ENCODE measurements at places on chromosomes 2 and 18.
A peak's percentile ranks its signal among the peaks of the same experiment; 100 is the strongest.

GRCh38 chr18:51614967-51615571 is 417.6 kb upstream of the MEX3C start:
- DNase-seq, result no peak

- peak; percentile 60 for DNase-seq
These were observed 3.7 kb downstream of the MYL12B start for GRCh38 chr18:3265564-3266033.

- peak; percentile 51 for DNase-seq
These were observed 1.2 kb downstream of the PAX3 start for GRCh38 chr2:222297600-222297935.

GRCh38 chr2:236936446-236936940 is 149.2 kb upstream of the COPS8 start:
- no peak for DNase-seq

DNA sequence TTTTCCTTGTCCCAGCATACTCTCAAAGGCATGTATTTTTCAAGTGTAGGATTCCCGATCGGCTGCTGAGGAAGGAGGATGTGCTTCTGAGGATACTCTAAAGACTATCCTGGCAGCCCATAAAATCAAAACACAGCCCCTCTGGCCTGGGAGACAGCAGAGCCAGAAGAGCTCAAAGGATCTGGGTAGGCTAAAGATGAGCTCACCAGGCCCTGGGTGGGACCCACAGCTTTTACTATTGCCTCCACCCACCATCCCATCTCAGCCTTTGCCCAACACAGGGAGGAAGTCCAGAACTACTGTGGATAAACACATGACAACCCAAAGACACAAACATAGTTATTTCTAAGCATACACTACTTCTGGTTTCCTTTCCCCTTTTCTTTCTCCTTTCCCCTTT is 79.1 kb upstream of the ZFP36L2 start:
- no peak for DNase-seq

DNA sequence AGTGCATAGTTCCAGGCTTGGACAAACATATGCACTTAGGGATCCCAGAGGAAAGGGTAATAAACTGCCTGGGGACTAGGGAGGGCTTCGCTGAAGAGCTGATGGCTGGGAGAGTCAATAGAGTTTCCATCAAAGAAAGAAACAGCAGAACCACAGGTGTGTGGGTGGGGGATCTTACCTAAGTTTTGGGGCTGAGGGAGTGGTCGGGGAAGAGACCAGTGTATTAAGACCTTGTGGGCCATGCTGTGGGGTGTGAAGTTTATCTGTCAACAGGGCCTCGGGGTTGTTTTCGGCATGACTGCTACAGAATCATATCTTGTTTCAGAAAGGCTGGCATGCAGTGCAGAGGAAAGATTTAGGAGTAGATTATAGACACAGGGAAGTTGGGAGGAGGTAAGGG is 31.2 kb upstream of the GTF2A1L start:
- DNase-seq, result no peak

DNA sequence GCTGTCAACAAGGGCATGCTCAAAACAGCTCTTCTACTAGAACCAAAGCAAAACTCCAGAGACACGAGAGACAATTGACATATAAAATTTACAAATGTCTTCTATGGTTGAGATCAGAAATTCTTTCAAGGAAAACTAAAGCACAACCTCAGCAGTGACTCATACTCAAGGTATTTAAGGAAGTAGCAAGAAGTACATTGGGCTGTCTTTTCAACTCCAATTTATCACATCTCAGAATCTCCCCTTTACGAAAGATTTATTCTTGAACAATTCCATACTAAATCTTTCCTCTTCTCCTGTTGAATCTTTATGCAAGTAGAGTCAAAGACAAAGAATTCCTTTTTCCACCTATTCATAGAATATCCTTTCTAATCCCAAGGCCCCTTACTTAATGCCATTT is 324.0 kb downstream of the IRS1 start:
- peak; percentile 7 for DNase-seq

DNA sequence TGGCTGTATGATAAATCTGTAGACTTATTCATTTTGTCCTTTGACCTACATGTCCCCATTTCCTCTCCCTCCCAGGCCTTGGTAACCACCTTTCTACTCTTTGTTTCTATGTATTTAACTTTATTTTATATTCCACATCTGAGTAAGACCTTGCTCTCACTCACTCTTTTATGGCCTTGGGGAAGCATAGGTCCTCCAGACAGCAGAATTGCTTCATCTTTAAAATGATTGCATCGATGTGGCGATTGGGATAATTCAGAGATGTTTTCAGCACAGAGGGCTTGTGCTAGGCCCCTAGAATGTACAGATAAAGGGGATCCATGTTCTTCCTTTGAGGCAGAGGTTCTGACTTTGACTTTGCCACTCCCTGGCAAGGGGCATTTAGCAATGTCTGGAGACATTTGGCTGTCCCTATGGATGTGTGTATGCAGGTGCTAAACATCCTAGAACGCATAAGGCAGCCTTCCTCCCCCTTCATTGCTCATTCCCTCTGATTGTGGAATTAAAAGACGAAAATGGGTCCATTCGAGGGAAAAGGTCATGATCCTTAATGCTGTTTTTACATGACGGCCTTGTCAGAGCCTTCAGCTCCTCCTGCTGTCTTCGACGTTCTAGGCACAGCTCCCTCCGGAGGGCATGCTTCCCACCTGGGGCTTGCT is 1.2 kb upstream of the GPR39 start:
- DNase-seq, result peak; percentile 52

- peak; percentile 12 for DNase-seq
These were observed 27.0 kb downstream of the MAPRE3 start for GRCh38 chr2:26997394-26997793.

DNA sequence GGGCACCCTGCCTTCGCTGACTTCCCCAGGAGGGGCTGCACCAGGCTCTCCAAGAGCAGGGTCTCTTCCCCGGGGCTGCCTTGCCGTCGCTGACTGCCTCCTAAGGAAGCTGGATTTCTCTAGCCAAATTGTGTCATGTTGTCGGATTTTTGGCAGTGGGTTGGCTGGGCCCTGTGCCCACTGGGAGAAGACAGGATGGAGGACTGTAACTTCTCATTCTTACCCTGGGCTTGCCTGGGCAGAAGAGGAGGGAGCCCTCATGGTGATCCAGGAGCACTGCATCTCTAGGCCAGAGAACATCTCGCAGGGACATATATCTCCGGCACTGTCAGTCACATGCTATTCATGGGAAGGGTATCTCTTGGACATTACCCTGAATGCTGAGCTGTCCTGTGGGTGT is 6.3 kb downstream of the MYO7B start:
- DNase-seq, result no peak

- peak; percentile 87 for DNase-seq
These were observed 118.7 kb upstream of the NRP2 start for GRCh38 chr2:205563646-205564045.

- no peak for DNase-seq
These were observed 131.3 kb downstream of the TPO start for GRCh38 chr2:1544478-1545069.

DNA sequence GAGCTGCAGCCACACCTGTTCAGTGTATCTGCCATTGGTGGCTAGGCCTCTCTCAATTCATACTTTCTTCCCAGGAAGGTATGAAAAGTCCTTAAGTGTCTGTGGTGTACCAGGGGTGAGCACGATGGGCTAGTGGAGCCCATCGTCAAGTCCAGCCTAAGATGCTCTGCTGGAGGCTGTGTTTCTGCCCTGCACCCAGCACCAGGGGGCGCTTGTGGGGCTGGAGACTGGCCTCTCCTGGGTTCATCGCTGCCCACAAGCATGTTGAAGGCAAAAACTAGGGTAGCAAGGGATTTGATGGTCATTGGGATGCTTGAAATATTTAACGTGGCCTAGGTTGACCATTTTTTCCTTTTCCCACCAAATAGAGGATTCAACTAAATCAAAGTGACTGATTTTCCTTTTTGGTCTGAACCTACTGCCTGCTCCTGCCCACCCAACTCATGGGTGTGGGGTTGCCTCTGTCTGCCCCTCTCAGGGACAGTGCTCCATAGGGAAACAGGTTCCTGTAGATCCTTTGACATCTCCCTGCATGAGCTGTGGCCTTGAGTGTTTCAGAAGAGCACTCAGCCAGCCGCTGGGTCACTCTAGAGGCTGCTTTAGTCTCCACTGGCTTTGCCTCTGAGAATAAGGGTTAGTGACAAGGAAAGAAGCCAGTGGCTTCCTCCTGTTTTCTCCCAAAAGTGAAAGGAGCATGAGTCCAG is 59.0 kb downstream of the TPGS2 start:
- peak; percentile 74 for DNase-seq

- DNase-seq, result no peak
These were observed 648.5 kb downstream of the CPS1 start for GRCh38 chr2:211204902-211205301.

DNA sequence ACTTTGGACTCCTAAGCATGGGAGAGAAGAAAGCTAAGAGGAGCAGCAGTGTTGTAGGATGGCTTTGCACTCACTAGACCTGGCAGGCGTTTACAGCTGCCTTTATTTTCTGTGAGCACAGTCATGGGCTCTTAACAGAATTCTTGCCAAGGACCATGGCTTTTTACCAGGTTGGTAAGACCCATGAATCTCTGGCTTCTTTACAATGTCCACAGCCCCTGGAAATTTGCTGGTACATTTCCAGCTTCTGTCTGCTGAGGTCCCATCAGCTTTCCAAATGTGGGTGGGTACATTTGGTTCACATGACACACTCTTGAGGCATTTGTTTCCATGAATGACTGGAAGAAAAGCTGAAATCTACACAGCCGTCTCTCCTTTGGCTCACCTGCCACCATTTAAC is 162.7 kb downstream of the PPP1R1C start:
- no peak for DNase-seq

GRCh38 chr18:8260319-8260718 is 348.9 kb upstream of the RAB12 start:
- DNase-seq, result peak; percentile 23

DNA sequence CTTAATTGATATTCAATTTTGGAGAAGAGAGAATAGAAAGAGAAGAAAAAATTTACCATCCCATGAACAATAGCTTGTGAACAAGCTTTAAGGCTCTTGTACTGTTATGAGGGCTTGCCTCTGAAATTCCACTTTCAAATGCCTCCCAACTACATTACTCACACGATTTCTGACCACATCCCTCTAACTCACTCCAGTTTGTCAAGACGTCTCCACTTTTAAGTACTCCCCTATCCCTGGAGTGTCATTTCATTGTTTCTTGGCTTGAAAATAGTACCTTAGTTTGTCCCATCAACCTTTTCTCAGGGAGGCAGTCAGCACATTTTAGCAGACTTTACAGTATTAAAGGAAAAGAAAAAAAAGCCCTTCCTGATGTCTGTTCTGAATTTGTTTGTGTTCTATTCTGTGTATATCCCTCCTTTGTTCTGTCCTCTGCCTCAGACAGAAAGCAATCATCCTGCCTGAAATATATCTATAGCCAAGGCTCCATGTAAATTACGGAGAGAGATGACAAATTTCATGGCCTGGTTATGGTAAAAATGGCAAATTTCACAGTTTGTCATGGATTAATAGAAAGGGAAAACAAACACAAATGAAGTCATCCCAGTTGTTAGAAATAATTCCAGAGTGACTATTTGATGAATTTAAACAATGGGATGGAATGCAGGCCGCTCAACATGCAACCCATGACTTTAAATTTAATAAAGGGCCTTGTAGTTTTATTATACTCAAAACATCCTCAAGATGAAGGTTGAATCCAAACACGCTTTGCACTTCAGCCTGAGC is 228.8 kb downstream of the ETAA1 start:
- DNase-seq, result no peak

- DNase-seq, result no peak
These were observed 319.1 kb downstream of the AGPS start for GRCh38 chr2:177711483-177712265.

DNA sequence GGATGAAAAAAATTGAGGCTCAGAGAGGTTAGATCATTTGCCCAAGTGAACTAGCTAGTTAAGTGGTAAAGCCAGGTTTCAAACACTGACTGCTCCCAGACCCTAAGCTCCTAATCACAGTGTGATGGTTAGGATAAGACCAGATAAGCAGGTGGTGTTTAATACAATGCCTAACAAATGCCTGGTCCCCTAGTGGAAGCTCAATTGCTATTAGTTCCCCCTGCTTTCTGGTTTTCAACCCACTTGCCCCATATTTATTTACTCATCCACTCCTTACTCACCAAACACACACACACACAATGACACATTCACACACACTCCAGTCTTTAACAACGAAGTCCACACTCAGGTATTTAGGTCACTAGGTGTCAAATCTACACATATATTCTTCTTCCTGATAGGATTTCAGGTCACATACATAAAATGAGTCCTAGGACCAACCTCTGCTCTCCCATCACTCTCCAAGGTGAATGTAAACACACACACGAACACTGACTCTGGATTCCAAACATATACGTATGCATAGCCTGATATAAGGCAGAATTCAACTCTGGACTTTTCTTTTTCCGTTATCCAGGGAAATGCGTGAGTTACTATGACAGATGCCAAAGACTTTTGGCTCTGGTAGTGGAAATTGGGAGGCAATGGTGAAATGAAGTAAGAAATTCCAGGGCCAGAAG is 73.6 kb upstream of the TSPYL6 start:
- DNase-seq, result no peak

- no peak for DNase-seq
These were observed 367.0 kb downstream of the DSC3 start for GRCh38 chr18:30675493-30675892.

DNA sequence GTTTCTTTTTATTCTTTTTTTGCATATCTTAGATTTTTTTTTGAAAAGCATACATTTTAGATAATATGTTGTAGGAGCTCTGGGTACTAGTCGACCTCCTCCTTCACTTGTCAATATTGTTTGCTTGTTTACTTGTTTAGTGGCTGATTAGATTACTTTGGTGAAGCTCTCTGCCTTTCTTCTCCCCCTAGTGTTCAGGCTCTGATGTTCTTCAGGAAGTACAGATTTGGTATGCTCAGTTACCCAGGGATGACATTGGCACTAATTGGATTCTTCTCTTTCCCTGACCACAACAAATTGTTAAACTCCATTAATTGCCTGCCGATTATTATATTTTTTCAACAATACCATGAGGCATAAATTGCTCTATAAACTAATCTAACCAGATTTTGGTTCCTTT is 491.2 kb downstream of the SUCLG1 start:
- DNase-seq, result peak; percentile 38

DNA sequence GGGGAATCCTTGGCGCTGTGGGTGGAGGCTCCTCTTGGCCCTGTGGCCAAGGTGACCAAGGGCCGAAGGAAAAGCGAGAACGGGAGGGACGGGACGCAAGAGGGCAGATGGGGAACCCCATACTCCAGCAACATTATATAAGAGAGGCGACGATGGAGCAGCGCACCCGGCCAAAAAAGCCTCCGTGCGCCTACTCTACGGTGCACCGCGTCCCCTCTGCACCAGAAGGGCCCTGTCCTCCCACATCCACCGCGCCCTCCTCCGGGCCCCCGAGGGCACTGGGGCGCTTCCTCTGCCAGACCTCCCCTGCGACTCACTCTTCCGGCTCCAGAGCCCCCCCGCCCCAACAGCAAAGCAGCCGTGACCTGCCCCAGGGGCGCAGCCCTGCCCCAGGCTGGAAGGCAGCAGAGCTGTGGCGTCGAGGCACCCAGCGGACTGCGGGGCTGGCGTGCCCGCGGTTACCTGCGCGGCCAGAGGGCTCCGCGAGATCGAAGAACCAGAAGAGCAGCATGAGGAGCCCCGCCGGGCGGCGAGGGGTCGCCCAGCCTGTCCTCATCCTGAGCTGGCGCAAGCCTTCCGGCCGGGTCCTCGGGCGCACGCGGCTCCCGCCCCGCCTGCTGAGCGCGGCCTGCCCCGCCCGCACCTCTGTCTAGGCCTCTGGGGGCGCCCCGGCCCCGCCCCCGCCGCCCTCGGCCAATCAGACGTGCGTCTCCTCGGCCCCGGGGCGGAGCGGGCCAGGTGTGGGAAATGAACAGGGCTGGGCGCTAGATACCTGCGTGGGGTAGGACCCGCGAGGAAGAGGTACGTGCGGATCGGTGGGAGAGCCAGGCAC is 106.3 kb upstream of the CD302 start:
- DNase-seq, result peak; percentile 94
